NCI-H1092 treated with DMSO at 0.1 percent for 48 hours (cell line): ENCODE measurements at places on chromosomes 7 and 10.

GRCh38 chr7:98870121-98870651, 372 bp upstream of the TMEM130 start:
- DNase-seq: peak; percentile 20

GRCh38 chr7:158273138-158273651, 314.4 kb downstream of the PTPRN2 start:
- no peak for DNase-seq

DNA sequence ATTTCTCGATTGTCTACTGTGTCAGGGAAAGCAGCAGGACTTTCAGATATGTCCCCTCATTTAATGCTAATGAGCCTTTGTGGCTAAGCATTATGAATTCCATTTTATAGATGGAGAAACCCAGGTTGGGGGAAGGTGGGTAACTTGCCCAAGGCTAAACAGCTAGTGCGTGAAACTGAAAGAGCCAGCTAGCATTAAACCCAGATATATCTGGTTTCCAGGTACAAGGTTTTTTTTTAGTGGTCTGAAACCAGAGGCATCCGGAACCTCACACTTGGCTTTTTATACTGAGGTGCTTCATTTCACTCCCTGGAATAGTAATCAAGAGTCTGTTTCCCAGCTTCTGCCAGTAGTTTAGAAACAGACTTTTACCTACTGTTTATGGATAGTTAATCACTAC, 694.8 kb downstream of the PHTF2 start:
- no peak for DNase-seq

- no peak for DNase-seq
These were observed 377.6 kb downstream of the PHTF2 start for GRCh38 chr7:78176171-78176570.

DNA sequence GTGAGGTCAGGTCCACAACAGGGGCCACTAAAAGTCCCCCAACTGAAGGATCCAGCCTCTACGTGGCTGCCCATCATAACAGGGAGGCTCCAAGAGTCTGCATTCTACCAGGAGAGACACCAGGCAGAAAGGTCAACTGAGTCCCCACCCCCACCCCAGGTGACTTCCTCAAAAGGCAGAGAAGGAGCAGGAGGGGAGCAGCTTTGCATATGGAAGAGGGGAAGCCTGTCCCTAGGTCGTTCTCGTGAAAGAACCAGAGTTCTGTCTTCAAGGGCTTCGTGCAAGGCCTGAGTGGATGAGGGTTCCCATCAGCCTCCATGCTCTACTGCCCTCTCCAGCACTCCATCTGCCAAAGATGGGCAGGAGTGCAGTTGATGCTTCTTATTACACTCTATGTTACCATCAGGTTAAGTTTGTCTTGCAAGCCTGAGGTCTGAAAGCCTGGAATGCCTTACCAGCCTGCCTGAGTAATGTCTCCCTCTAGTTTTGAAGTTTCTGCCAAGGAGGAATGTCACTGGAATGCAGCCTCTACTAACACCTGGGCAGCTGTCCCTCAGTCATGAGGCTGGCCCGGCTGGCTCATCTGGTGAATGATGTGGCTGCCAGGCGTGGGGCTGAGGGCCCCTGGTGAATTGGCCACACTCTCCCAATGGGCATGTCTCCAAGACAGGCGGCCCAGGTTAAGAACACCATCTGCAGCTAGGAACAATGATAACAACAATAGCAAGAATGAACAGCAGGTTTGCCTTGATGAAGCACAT, 54.3 kb upstream of the SMNDC1 start:
- no peak for DNase-seq
